ENCODE measurements at places on chromosomes 11 and 22. TPM values are rescaled to one million over a fixed set of nuclear protein-coding genes. Genes with fewer than 3 reads are reported as not detected.

Gene EMID1
- total RNA-seq, result not detected

Gene DGAT2
- total RNA-seq, result 5.5 TPM

Gene LTBP3
- 35.1 TPM for total RNA-seq

Gene SMIM35
- not detected for total RNA-seq

Gene GRIK4
- not detected for total RNA-seq

Gene GPHA2
- not detected for total RNA-seq

Gene SCO2
- total RNA-seq, result not detected

Gene DUSP8
- 31.6 TPM for total RNA-seq

Gene TRIM51
- total RNA-seq, result not detected

Gene KRTAP5-9
- total RNA-seq, result not detected

Gene GSTT2B
- total RNA-seq, result 1.7 TPM

Gene SCGB1A1
- 11.2 TPM for total RNA-seq

Gene CCDC73
- total RNA-seq, result 0.37 TPM

Gene PRG3
- total RNA-seq, result not detected

Gene DEAF1
- total RNA-seq, result 32.6 TPM

Gene GCAT
- 158 TPM for total RNA-seq

Gene C11orf97
- not detected for total RNA-seq

Gene LINC01488
- total RNA-seq, result not detected

Gene ANO9
- 40.2 TPM for total RNA-seq

Gene CDC42EP1
- total RNA-seq, result 143 TPM

Gene OR52A5
- 0.18 TPM for total RNA-seq

Gene MOGAT2
- 11.4 TPM for total RNA-seq

Gene PTPMT1
- 80.6 TPM for total RNA-seq

Gene HRAS
- total RNA-seq, result 14.2 TPM

Gene TMPRSS13
- total RNA-seq, result 2.2 TPM

Gene CTSF
- total RNA-seq, result 7.6 TPM

Gene SNX32
- not detected for total RNA-seq

Gene ART1
- not detected for total RNA-seq

Gene FGF3
- not detected for total RNA-seq

Gene DBX1
- total RNA-seq, result not detected

Gene NXPE1
- total RNA-seq, result not detected

Gene F2
- total RNA-seq, result not detected

Gene OR5A2
- not detected for total RNA-seq

All from stomach (tissue), 19 donors.